ENCODE measurements at places on chromosomes 6 and 20.
A peak's percentile ranks its signal among the peaks of the same experiment; 100 is the strongest.

- DNase-seq, result no peak
Observed at GRCh38 chr6:25036461-25036860, 100.7 kb upstream of the RIPOR2 start.

DNA sequence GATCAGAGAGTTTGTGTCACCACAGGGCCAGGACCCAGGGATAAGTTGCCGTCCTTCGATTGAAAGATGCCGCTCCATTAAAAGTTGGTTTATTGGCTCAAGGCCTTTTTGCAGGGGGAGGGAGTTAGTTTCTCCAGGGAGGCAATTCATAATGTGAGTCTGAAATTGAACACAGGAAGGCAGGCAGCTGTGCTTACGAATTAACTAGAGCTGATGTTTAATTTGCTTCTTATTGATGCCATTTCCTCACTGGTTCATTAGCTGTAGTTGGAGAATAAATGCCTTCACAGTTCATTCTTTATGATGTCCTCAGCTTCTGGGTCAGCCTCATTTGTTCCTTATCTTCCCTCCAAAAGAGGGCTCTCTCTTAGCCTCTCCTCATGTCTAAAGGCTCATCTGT lies 113.2 kb upstream of the PTPRT start:
- no peak for DNase-seq

- no peak for DNase-seq
Observed at GRCh38 chr6:11322252-11322885, 89.9 kb upstream of the NEDD9 start.

DNA sequence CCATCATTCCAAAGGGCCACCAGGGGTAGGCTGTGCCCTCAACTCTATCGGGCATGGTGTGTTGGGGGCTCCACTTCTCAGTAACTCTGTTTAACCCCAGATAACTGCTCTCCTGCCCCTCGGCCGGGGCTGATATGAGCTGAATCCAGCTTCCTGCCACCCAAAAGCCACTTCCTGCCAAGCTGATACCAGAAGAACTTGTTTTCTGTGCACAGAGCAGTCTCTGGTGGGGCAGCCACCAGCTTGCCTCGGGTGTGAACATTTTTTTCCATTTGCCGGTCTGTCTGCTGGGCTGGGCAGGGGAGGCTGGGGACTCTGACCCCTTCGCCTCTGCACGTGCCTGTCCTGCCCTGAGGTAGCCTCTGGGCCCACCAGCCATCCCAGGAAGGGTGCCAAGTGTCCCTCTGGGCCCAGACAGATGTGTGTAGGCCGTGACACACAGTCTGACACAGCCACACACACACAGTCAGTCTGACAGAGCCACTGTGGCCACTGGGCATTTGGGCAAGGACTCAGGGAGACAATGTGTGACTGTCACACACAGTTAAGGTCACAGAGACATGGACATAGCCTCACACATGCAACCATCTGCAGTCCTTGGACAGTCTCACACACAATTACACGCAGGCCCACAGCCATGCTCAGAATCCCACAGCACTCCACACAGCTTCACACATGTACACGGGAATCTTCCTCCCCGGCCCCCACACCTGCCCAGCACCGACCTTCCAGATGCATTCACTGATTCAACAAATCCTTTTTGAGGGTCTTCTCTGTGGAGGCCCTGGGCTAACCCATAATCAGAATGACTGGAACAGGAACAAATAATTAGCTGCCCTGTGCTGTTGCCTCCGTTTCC lies 45.1 kb downstream of the NOL4L start:
- peak; percentile 76 for DNase-seq

GRCh38 chr6:10518557-10519407 lies 2.4 kb upstream of the GCNT2 start:
- no peak for DNase-seq

DNA sequence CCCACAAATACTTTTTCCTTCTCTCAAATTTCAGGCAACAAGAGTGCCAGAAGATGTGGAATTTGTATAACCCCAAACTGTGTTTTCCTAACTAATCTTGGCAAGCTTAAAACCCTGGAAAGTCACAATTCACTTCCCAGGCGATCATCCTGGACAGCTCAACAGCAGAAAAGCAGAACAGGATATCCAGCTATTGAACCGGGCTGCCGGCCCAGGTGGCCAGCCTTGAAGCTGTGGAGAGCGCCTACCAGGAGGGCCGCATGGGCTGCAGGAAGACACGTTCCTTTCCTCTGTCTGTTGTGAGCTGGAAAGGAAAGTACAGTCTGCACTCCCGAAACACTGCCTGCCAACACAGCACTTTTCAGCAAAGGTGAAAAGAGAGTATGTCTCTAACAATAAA lies 719.7 kb upstream of the MARCKS start:
- DNase-seq, result no peak

GRCh38 chr6:68158256-68158655 lies 476.8 kb upstream of the ADGRB3 start:
- no peak for DNase-seq

- DNase-seq, result no peak
Observed at GRCh38 chr6:71203206-71203605, 85.4 kb upstream of the OGFRL1 start.

GRCh38 chr6:110746680-110747079 lies 68.6 kb downstream of the CDK19 start:
- DNase-seq, result no peak

DNA sequence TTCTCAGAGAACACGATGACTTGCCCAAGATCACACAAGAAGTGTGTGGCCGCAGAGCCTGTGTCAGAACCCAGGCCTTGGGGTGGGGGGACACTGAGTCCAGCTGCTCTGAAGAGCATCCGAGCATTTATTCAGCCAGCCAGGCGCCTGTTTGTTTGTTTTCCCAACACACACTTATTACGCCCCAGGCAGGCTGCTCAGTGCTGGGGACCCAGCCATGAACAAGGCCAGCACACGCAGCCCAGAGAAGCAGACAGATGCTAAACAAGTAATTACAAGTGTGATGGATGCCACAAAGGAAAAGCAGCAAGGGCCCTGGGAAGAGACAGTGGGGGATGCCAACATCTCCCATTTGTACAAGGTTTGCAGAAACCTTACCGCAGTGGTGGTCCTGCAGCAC lies 19.4 kb upstream of the SIRPA start:
- DNase-seq, result no peak

GRCh38 chr6:150314230-150315188 lies 54.3 kb upstream of the IYD start:
- DNase-seq, result no peak

- DNase-seq, result no peak
Observed at GRCh38 chr6:7242835-7243178, 70.2 kb downstream of the SSR1 start.

GRCh38 chr6:128483472-128484135 lies 36.8 kb downstream of the PTPRK start:
- DNase-seq, result no peak

- DNase-seq, result no peak
Observed at GRCh38 chr20:40218316-40218969, 470.6 kb downstream of the MAFB start.

GRCh38 chr20:22569353-22569752 lies 15.0 kb downstream of the FOXA2 start:
- DNase-seq, result no peak

DNA sequence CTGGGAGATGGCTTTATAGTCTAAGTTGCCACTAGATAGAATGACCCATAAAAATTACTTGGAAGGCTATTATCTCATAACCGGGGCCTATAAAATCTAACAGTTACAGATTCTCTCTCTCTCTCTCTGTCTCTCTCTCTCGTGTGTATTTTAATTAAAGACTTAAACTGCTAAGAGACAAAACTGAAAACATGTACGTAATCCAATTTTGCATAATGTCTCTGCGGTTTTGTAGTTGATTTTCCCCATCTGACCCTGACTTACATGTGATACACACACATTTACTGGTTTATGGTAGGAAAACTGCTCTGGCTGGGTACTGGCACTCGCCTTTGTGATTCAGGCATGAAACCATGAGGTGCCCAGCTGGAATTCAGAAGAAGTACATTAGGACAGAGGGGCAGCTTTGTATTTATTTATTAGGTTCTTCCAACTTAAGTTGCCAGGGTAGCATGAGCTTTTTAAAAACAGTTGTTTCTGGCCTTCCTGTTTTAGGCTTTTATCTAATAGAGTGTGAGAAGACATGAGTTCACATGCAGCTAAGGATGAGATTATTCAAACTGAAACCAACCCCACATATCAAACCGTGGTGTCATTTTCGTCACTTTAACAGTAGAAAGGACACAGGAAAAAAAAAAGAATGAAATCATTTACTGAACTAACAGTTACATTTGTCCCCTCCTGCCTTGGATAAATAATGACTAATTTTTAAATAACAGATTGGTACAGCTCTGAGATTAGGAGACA lies 182.5 kb downstream of the GMPR start:
- no peak for DNase-seq

- no peak for DNase-seq
Observed at GRCh38 chr6:122645256-122645655, 35.1 kb downstream of the PKIB start.

GRCh38 chr20:46701556-46701955 lies 7.9 kb upstream of the SLC2A10 start:
- no peak for DNase-seq

GRCh38 chr6:150902142-150902776 lies 36.8 kb downstream of the MTHFD1L start:
- DNase-seq, result no peak

- no peak for DNase-seq
Observed at GRCh38 chr6:87049779-87050178, 45.1 kb downstream of the CGA start.

- DNase-seq, result no peak
Observed at GRCh38 chr6:3314621-3315467, 56.1 kb downstream of the PSMG4 start.

DNA sequence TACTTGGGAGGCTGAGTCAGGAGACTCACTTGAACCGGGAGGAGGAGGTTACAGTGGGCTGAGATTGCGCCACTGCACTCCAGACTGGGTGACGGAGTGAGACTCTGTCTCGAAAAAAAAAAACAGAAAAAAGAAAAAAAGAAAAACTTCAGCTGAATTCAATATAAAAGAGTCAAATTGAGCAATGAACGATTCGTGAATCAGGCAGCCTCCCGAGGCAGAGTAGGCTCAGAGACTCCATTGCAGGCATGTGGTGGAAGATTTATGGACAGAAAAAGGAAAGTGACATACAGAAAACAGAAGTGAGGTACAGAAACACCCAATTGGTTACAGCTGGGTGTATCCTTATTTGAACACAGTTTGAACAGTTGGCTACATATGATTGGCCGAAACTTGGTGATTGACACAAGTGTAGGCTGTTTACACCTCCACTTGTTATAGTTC lies 56.3 kb downstream of the HLA-DPB1 start:
- DNase-seq, result no peak

- no peak for DNase-seq
Observed at GRCh38 chr6:87897013-87897412, 150.6 kb upstream of the SPACA1 start.

- peak; percentile 79 for DNase-seq
Observed at GRCh38 chr20:63863798-63864544, 1.1 kb upstream of the TPD52L2 start.

DNA sequence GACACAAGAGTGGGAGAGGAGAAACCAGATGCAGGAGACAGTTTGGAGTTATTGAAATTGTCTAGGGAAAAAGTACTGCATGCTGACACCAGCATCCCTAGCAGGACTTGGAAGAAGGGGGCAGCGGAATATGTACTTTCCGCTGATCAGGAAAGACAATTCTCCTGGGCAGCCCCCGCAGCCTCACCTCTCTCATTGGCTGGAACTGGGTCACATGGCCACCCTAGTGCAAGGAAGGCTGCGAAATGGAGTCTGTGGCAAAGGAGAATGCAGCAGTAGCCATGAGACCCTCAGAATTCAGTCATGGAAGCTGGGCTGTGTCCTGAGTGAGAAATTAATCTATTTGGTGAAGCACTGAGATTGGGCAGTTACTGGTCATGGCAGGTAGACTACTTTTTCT lies 131.3 kb downstream of the CLIC5 start:
- DNase-seq, result no peak

- DNase-seq, result no peak
Observed at GRCh38 chr20:46546936-46547335, 3.5 kb downstream of the OCSTAMP start.

GRCh38 chr6:136365776-136366354 lies 76.2 kb upstream of the BCLAF1 start:
- peak; percentile 25 for DNase-seq

- no peak for DNase-seq
Observed at GRCh38 chr6:83083476-83083875, 16.0 kb downstream of the DOP1A start.

- DNase-seq, result no peak
Observed at GRCh38 chr20:45339084-45339483, 9.1 kb downstream of the SDC4 start.

- no peak for DNase-seq
Observed at GRCh38 chr6:81031416-81031815, 721.1 kb downstream of the TENT5A start.

DNA sequence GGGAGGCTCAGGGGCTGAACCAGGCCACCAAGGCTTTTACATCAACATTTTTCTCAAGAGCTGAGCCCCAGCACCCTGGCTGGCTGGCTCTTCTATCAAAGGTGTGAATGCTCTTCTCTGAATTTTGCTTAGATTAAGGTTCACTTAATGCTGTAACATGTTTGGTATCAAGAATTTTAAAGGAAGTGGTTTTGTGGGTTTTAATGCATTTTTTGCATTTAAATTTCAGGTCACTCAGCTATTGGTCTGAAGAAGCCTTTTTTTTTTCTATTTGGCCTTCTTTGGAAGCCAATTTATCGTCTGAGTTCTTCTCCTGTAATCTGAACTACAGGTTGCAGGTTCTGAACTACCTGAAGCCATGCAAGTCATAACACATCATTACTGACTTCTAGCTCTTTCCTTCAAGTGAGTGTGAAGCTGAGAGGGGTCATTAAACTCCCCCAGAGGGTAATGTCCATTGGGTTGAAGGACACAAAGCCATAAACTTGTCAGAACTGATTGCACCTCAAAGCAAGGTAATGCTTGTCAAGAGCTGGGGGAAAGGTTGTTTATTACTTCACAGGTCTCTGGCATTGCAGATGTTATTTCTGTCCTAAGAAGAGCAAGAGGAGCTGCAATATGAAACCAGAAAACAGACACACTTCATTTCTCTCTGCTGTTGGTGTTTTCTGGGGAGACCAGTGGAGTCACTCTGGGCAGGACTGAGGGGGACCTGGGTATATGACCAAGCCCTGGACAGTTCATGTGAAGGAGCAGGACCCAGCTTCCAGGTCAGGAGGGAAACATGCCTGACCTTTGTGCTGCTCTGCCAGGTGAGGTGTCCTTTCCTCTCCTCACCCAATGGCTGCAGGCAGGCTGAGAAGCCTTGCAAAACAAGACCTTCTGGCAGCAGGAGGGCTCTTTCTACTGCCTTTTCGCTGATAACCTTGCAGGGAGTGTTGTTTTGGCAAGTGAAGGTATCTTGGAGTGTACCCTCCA lies 26.1 kb upstream of the NEDD9 start:
- no peak for DNase-seq

DNA sequence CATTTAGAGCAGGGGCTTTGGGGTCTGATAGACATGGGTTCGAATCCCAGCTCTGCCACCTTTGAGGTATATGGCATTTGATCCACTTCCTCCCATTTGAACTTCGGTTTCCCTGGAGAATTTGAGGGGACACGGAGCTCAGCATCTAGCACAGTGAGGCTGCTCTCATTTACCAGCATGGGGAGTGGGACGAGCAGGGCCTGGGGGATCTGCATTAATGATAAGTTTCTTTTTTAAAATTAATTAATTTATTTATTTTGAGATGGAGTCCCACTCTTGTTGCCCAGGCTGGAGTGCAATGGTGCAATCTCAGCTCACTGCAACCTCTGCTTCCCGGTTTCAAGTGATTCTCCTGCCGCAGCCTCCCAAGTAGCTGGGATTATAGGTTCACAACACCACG lies 52.6 kb downstream of the VSTM2L start:
- no peak for DNase-seq

- no peak for DNase-seq
Observed at GRCh38 chr6:124870611-124871459, 91.4 kb upstream of the RNF217 start.

Data from activated CD4-positive, alpha-beta T cell treated with anti-CD3 and anti-CD28 coated beads, Interleukin-2, amount 50 U/mL, for 48 hours (primary cell).